ENCODE measurements at places on chromosomes 16 and 17. TPM values are rescaled to one million over a fixed set of nuclear protein-coding genes. Genes with fewer than 3 reads are reported as not detected.

Gene FAM20A
- total RNA-seq = 102 TPM

Gene CDH5
- 54.5 TPM for total RNA-seq

Gene KRTAP2-2
- not detected for total RNA-seq

Gene IRX3
- total RNA-seq = 157 TPM

Gene CLUH
- 137 TPM for total RNA-seq

Gene PDE6G
- not detected for total RNA-seq

Gene MEOX1
- not detected for total RNA-seq

DNA sequence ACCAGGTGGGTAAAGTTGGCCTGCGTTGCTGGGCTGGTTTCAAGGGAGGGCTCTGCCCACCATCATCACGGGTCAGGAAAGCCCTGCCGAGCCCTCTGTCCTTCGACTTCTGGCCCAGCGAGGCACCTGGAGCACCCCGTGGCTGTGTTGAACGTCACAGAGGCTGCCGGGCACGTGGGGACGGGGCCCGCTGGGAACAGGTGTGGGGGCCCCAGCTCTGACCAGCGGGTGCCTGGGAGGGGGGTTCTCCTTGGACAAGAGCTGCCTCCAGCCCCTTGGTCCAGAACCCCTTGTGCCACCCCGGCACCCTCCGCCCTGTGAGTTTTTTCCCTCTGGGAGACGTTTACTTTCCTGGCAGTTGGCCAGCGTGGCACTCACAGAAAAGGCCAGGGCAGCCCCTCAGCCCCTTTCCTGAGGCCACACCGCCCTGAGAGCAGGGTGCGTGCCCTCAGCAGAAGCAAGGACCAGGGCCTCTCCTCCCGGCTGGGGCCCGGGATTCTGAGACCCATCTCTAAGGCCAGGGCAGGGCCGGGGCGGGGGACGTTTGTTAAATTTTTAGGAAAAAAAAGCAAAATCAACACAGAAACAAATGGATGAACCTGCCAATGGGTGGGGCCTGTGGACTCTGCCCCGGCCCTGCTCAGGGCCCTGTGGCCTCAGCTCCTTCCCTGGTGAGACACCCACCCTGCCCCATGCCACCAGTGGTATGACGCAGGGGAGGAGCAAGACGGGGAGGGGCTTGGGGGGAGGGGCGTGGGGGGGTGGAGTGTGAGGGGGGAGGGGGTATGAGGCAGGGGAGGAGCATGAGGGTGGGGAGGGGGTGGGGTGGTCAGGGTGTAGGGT, 31.3 kb upstream of the GNG13 start:
- no peaks in the 10 kb centered on the region for H3K27me3 ChIP-seq
- no peaks in the 10 kb centered on the region for H3K36me3 ChIP-seq
- no peak overlapping the region for H3K4me3 ChIP-seq
- no peak for DNase-seq
- H3K27ac ChIP-seq = peak overlapping the region; percentile 24

GRCh38 chr17:37292429-37293139, 83.2 kb upstream of the C17orf78 start:
- no peaks in the 10 kb centered on the region for H3K36me3 ChIP-seq
- no peak for DNase-seq
- no peaks in the 10 kb centered on the region for H3K27me3 ChIP-seq
- H3K4me3 ChIP-seq = no peak overlapping the region

GRCh38 chr16:70779361-70779760, 21.6 kb downstream of the VAC14 start:
- H3K27ac ChIP-seq = no peak overlapping the region
- no peaks in the 10 kb centered on the region for H3K27me3 ChIP-seq

DNA sequence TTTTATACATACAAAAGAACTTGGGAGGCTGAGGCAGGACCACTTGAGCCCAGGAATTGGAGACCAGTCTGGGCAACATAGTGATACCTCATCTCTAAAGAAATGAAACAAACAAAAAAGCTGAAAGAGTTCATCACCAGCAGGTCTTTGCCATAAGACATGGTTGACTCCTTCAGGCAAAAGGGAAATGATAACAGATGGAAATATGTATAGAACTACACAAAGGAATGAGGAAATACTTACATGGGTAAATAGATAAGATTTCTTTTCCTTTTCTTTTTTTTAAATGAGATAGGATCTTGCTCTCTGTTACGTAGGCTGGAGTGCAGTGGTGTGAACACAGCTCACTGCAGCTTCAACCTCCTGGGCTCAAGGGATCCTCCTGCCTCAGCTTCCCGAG, 165.3 kb downstream of the PARN start:
- DNase-seq = no peak
- no peak overlapping the region for H3K27ac ChIP-seq
- H3K36me3 ChIP-seq = no peaks in the 10 kb centered on the region
- H3K4me3 ChIP-seq = no peak overlapping the region
- no peaks in the 10 kb centered on the region for H3K27me3 ChIP-seq

GRCh38 chr17:27525836-27526603, 69.8 kb downstream of the KSR1 start:
- no peak overlapping the region for H3K27ac ChIP-seq
- H3K4me3 ChIP-seq = no peak overlapping the region
- H3K36me3 ChIP-seq = no peaks in the 10 kb centered on the region
- peaks cover 40% of the 10 kb centered on the region for H3K4me1 ChIP-seq

DNA sequence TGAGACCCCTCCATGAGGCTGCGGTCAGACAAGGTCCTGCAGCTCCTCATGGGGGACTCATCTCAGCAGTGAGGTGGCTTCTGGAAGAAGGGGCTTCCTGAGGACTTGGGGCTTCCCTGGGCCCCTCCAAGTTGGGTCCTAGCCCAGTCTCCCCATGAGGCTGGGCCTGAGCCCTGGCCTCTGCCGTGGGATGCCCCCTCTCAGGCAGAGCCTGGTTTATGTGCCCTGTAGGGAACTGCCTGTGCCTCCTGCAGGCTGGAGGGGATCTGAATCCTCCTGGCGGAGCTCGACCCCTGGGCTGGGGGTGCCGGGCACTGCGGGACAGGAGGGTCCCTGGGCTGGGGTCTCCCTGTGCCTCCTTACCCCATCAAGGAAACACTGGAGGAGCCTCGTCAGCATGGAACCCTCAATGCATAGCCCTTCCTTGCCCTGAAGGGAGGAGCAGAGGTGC, 45.8 kb downstream of the TNFRSF13B start:
- H3K27me3 ChIP-seq = no peaks in the 10 kb centered on the region
- no peaks in the 10 kb centered on the region for H3K36me3 ChIP-seq
- no peak overlapping the region for H3K27ac ChIP-seq

DNA sequence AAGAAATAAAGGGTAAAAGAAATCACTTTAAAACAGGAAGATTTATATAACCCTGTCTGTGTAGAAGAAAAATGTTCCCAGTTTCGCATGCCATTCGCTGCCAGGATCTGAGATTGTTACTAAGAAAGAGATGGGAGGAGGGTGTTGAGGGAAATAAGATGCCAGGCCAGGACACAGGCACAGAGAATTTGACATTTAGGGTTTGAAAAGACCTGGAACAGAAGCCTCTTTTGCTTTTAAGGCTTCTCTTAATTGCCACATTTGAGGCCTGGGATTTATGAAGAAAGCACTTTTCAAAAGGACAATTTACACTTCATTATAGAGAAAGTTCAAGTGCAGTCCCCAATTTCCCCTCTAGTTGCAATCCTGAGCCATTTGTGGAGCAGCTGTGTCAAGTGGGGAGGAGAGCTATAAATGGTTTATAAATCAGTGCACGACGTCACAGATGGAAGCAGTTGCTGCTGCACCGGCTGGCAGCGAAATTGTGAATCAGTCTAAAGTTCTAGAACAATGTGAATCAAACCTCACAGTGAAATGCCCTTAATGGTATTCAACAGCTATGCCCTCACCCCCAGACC, 26.5 kb upstream of the C16orf87 start:
- DNase-seq = no peak
- H3K4me3 ChIP-seq = no peak overlapping the region
- no peaks in the 10 kb centered on the region for H3K4me1 ChIP-seq
- no peaks in the 10 kb centered on the region for H3K27me3 ChIP-seq
- no peaks in the 10 kb centered on the region for H3K36me3 ChIP-seq

GRCh38 chr17:80718428-80718827, 173.8 kb downstream of the RPTOR start:
- H3K27me3 ChIP-seq = no peaks in the 10 kb centered on the region
- H3K4me1 ChIP-seq = no peaks in the 10 kb centered on the region
- H3K36me3 ChIP-seq = no peaks in the 10 kb centered on the region
- DNase-seq = no peak
- no peak overlapping the region for H3K27ac ChIP-seq
- no peak overlapping the region for H3K4me3 ChIP-seq

DNA sequence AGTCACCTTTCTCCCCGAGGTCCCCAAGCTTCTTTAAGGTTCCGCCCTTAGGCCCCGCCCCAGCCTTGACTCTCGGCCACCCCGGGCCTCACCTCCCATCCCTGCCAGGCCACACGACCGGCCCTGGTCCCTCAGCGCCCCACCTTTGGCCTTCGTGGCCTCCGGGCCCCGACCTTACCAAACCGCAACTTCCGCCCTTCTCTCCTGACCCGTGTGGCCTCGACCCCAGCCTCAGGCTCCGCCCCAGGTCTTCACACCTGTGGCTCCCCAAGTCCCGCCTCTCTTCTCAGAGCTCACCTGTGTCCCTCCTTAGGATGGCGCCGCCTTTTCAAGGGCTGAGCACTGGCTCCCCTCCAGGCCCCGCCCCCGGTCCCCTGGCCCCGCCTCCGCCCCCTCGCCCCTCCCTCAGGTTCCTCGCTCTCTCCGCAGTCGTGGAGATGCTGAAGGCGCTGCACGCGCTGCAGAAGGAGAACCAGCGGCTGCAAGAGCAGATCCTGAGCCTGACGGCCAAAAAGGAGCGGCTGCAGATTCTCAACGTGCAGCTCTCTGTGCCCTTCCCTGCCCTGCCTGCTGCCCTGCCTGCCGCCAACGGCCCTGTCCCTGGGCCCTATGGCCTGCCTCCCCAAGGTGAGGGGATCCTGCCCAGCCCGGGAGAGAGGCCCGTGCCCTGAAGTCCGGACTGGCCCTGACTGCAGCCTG, 10.0 kb upstream of the CISD3 start:
- H3K4me3 ChIP-seq = no peak overlapping the region
- H3K27ac ChIP-seq = no peak overlapping the region
- DNase-seq = no peak

DNA sequence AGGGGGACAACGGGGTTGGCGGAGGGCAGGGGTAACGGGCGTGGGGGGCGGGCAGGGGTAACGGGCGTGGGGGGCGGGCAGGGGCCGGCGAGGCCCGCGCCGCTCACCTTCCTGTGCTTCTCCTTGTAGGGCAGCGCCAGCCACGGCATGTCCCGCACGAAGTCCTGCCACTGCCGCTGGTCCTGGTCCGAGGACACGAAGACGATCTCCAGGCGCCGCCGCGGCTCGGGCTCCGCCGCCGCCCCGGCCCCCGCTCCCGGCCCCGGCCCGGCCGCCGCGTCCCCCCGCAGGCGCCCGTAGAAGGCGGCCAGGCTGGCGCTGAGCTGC, 401 bp downstream of the NXN start:
- H3K36me3 ChIP-seq = no peaks in the 10 kb centered on the region
- H3K27me3 ChIP-seq = no peaks in the 10 kb centered on the region
- peak overlapping the region; percentile 81 for H3K4me3 ChIP-seq
- no peak for DNase-seq

- H3K27me3 ChIP-seq = no peaks in the 10 kb centered on the region
- H3K36me3 ChIP-seq = no peaks in the 10 kb centered on the region
- H3K27ac ChIP-seq = no peak overlapping the region
- no peak for DNase-seq
- H3K4me3 ChIP-seq = no peak overlapping the region
- no peaks in the 10 kb centered on the region for H3K4me1 ChIP-seq
Observed at GRCh38 chr16:57972306-57972705, 1.4 kb upstream of the CNGB1 start.

- H3K4me1 ChIP-seq = peaks cover 23% of the 10 kb centered on the region
- no peaks in the 10 kb centered on the region for H3K36me3 ChIP-seq
- H3K4me3 ChIP-seq = peak within 1 kb of the TSS; percentile 68
- peak; percentile 92 for DNase-seq
- H3K27me3 ChIP-seq = peaks cover 2% of the 10 kb centered on the region
- no peak within 1 kb of the TSS for H3K27ac ChIP-seq
Observed at GRCh38 chr16:85750827-85751697, at the start of gene C16orf74. C16orf74 (minus strand) TSS chr16:85751096; CDS start chr16:85735217, 15,879 bp downstream.

DNA sequence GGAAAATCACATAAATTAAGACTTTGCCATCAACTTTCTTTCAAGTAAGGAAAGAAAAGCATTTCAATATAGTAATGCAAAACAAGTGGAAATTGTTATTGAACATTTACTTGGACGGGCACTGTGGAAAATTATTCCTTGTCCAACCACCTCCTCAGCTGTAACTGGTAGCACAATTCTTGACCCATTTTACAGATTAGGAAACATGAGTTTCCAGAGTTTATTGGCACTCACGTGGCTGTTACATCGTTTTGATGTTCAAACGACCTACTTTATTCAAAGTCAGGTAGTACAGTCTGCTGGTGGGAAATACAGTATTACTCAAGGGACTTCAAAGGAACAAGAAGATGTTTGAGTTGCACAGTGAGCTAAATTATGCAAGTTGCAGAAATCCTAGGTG, 866 bp upstream of the PCTP start:
- no peak overlapping the region for H3K4me3 ChIP-seq
- H3K27ac ChIP-seq = no peak overlapping the region
- H3K36me3 ChIP-seq = no peaks in the 10 kb centered on the region
- peaks cover 8% of the 10 kb centered on the region for H3K4me1 ChIP-seq

GRCh38 chr17:77601054-77601979, 357.2 kb upstream of the TNRC6C start:
- peaks cover 9% of the 10 kb centered on the region for H3K4me1 ChIP-seq
- no peaks in the 10 kb centered on the region for H3K36me3 ChIP-seq
- peak overlapping the region; percentile 63 for H3K27ac ChIP-seq

DNA sequence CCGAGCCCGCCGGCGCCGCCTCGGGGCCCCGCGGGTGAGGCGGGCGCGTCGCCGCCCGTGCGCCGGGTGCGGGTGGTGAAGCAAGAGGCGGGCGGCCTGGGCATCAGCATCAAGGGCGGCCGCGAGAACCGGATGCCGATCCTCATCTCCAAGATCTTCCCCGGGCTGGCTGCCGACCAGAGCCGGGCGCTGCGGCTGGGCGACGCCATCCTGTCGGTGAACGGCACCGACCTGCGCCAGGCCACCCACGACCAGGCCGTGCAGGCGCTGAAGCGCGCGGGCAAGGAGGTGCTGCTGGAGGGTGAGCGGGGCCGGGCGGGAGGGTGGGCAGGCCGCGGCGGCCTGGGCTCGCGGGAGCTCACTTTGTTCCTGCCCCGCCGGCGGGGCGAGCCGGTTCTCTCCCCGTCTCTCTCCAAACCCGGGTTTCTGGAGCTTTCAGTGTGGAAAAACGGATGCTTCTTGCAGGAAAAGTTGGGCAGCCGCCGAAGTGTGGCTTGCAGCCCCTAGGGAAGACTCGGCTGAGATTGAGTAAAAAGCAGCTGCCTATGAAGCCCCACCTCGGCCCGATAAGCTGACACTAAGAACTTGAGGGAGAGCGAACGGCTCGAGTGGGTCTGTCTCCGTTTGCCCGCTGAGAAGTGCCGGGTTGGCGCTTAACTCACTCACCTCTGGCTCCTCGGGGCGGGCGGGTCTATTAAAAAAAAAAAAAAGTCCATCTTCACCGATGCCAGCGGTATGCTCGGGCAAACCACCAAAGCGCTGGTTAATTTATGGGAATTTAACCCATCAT, 677 bp downstream of the SNTB2 start:
- DNase-seq = peak; percentile 57
- no peaks in the 10 kb centered on the region for H3K36me3 ChIP-seq
- peak overlapping the region; percentile 95 for H3K27ac ChIP-seq
- peaks cover 52% of the 10 kb centered on the region for H3K4me1 ChIP-seq
- peak overlapping the region; percentile 59 for H3K4me3 ChIP-seq
- no peaks in the 10 kb centered on the region for H3K27me3 ChIP-seq

All from upper lobe of left lung (tissue), 6 donors.